ENCODE measurements at places on chromosomes 4 and X.

DNA sequence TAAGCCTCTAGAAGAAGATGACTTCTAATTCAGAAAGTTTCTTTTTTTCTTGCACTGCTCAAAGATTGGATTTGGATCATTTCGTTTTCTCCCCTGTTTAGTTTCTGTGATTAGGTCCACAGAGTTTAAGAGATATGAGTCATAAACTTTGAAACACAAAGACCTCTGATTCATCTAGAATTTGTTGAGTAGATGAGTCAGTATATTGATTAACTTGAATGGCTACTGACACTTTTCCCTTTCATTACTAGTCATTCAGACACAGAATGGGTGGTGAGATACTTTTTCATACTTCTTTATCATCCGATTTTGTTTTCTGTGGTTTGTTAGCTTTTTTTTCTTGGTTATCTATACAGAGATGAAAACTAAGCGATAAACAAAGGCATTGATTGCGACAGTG, 34.1 kb upstream of the AFF2 start:
- DNase-seq = no peak

GRCh38 chr4:128465523-128465922, 177.9 kb upstream of the PGRMC2 start:
- no peak for DNase-seq

DNA sequence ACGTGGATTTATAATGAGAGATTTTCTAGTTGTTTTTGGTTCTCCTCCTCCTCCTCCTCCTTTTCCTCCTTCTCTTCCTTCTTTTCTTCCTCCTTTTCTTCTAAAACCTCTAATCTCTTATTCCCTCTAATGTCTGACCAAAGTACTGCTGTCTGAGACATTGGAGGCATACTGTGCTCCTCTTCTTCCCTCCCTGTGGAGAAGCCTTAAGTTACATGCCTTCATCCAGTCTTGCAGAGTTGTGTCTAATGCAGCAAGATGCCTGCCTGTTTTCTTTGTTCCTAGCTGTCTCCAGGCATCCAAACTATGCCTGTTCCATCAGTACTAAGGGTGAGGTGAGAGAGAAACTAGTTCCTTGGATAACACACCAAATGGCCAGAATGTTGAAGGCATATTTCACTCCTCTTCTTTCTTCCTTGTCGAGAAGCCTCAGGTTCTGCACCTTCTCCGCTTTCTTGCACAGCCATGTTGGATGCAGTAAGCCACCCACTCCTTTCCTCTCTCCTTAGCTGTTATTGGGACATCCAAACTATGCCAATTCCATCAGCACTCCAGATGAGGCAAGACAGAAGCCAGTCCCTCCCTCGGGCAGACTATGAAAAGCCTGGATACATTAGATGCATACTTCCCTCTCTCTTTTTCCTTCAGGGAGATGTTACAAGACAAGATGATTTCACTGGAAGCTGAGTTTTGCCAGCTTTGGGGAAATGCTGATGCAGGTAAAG, 285.7 kb upstream of the TRAM1L1 start:
- no peak for DNase-seq

GRCh38 chr4:73181231-73181630, 77.4 kb downstream of the ANKRD17 start:
- no peak for DNase-seq

DNA sequence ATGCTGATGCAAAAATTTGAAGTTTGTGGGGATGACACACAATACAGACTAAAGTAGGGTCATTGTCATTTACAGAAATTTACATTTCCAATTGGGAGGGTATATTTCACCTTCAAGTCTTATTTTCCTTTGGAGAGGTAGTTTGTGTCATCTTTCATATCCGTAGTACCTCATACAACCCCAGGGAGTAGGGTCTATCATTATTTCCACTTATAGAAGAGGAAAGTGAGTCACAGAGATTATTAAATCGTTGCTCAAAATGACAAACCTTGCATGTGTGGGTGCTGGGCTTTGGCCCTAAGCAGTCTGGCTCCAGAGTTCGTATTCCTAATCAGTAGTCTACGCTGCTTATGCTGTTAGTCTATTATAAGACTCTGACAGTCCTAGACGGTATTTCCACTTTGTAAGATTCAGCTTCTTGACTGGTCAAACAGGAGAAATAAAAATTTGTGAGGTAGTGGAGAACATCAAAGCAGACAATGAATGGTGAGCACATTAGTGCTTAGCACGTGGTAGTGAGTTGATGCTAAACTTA, 516.5 kb downstream of the PCDH7 start:
- DNase-seq = no peak

DNA sequence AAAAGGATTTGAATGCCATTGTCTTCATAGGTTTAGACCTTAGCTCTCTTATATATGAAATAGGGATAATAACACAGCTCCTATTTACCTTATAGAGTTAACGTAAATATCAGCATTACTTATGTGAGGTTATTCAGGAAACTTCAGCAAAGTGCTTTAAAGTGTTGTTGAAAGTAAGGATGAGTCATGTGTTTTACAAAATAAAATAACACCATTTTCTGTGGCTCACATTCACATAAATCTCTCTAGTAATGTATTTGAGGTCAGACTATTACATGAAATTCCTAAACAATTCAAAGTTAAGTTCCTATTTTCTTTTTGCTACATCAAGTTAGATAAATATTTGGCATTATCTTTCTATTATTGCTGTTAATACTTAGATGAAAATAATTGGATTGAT, 2.9 kb downstream of the GNRHR start:
- DNase-seq = no peak

Measured in cerebellar nuclear complex (tissue), 1 donor.